ENCODE measurements at places on chromosomes 11 and 22.

DNA sequence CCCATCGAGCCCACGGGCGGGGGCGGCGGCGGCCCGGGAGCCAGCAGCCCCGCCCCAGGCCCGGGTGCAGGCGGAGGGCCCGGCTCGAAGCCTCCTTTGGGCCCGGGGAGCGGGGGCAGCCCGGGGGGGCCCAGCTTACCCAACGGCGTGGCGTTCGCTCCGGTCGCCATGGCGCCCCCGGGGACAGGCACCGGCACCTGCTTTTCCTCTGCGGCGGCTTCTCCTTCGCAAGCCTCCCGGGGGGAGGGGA lies 194 bp downstream of the SF1 start:
- no peak for DNase-seq

DNA sequence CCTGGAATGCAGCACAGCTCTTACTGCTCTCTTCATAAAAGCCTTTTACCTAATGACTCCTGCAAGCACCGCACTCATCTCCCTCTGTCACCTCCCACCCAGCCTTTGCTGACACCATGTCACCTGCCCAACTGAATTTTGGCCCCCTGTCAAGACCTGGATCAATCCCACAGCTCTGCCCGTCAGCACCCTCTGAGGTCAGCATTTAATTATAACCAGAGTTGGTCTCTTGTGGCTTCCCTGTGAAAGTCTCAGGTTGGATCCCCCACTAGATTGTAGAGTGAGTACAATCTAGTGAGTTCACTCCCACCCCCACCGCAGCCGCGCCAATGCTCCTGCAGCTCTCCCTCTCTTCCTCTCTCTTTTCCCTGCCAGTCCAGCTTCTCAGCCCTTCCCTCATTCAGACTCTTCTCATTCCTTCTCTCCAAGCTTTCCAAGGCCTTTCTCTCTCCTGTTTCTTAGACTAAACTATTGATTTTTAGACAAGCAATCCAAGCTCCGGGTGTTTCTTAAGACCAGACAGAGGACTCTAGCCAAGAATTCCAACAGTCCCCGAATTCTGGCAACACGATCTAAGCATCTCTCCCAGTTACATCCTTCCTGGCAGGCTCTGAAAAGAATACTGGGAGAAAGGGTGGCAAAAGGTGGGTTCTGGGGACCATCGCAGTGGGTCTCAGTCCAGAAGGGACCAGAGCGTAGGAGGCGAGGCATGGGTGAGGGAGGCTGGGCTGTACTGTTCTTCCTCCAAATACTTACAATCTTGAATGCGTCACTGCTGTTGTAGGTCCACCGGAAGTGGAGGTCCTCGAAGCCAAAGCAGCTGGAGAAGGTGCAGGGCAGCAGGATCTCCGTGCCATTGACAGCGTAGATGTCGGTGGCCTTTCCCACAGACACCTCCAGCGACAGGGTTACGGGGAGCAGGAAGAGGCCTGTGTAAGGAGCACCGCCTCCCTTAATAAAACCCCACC lies 8.0 kb downstream of the SCN4B start:
- no peak for DNase-seq

DNA sequence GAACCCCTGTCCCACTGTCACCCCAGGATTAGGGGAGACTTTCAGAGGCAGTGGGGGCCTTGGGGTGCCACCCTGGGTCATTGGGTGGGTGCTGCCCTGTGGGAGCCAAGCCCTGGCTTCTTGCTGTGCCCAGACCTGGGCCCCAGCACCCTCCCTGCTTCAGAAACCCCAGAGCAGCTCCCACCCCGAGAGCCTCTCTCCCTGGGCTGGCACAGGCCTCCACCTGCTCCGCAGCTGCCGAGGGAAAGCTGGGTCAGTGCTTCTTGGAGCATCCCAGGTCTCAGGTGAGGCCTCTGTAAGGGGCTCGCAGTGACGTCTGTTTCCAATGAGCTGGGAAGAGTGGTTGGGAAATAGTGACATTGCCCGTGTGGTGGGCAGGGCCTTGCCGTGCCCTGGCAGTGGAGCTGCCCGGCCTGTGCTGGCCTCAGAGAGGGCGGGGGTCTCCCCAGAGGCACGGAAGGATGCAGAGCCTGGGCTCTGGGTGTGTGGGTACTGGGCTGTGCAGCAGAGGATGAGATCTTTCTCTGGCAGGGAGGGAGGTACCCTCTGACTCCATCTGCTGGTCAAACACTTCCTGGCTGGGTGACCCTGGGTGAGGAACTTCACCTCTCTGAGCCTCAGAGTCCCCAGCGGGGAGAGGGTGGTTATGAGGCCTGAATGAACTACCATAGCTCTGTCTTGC lies 23.0 kb downstream of the C22orf23 start:
- no peak for DNase-seq

DNA sequence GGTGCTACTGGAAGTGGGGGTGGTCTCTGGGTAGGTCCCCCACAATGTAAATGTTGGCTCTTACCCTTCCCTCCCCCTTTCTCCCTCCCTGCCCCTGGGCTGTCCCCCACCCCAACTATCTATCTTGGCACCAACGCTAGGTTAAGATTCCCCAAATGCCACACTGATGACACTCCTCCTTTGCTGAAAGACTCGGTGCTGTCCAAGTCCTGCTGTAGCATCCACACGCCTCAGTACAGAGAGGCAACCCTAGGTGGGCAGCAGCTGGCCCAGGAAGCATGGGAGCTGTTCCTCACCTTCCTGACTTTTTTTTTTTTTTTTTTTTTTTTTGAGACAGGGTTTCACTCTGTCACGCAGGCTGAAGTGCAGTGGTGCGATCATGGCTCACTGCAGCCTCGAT lies 3.4 kb upstream of the KCTD17 start:
- no peak for DNase-seq

- no peak for DNase-seq
Measured at GRCh38 chr11:113514856-113515255, 39.7 kb upstream of the DRD2 start.

DNA sequence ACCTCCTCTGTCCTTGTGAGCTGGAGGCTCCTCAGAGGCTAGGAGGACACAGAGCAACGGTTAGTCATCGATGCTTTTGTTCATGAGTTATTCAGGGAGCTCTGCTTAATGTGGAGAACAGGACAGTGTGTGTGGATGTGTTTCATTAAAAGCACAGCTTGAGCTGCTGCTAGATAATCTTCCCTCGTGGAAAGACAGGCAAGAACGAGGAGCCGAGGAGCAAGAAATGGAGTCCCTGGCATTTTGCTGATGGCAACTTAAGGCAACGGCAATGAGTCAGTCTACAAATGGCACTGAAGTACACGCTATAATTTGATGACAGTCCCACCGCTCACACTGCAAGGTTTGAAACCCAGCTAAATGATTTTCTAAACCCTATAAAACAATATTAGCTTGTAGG lies 106.2 kb downstream of the IGLL1 start:
- no peak for DNase-seq

DNA sequence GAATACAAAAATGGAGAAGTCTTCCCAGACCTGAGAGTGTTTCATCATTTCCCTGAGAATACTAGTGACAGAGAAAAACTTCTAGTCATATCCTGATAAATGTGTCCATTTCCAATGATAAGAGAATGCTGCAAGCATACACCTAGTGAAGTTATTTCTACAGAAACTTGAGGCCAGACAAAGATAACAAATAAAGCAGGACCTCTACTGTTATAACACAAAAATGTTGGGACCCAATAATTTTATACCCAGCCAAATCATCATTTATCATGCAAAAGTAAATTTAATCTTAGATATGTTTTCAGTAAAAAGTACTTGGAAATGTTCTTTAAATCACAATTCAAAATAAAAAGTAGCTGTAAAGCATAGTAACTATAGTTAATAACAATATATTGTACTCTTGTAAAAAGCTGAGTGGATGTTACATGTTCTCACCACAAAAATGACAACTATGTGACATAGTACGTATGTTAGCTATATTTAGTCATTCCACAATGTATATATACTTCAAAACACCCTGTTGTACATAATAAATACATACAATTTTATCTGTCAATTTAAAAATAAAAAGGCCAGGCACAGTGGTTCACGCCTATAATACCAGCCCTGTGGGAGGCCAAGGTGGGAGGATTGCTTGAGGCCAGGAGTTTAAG lies 12.6 kb downstream of the RRAS2 start:
- no peak for DNase-seq

- DNase-seq: no peak
Measured at GRCh38 chr11:77201991-77202841, 74.2 kb downstream of the MYO7A start.

- DNase-seq: no peak
Measured at GRCh38 chr11:44848203-44848962, 102.3 kb downstream of the TP53I11 start.

DNA sequence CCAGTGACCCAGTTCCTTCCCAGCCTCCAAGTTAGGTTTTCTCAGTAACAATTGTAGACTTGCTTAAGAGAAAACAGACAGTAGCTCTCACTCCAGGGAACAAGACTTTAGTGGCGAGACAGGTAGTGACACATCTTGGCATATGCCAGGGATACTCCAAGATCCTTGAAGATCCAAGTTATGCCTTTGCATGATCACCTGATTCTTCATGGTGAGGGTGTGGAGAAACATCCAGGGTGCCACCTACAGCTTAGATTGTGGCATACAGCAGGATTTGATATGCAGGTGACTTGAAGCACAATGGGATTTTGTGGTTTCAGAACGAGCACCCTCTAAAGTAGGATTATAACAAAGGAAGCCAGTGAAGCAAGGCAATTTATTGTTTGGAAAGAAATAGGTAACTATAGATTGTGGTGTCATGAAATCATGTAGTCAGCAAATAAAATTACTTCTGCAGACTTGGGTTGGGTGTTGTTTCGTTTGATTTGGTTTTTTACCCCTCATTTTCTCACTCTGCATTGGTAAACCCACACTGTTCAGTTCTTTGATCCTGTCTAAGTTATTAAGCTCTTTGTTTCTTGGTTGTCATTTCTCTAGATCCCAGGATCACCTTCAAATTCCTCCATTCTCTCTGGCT lies 9.2 kb downstream of the POU2AF3 start:
- no peak for DNase-seq

GRCh38 chr22:38401336-38402084 lies 53.5 kb downstream of the KCNJ4 start:
- DNase-seq: no peak

- no peak for DNase-seq
Measured at GRCh38 chr22:48921411-48921903, 906.2 kb downstream of the BRD1 start.

DNA sequence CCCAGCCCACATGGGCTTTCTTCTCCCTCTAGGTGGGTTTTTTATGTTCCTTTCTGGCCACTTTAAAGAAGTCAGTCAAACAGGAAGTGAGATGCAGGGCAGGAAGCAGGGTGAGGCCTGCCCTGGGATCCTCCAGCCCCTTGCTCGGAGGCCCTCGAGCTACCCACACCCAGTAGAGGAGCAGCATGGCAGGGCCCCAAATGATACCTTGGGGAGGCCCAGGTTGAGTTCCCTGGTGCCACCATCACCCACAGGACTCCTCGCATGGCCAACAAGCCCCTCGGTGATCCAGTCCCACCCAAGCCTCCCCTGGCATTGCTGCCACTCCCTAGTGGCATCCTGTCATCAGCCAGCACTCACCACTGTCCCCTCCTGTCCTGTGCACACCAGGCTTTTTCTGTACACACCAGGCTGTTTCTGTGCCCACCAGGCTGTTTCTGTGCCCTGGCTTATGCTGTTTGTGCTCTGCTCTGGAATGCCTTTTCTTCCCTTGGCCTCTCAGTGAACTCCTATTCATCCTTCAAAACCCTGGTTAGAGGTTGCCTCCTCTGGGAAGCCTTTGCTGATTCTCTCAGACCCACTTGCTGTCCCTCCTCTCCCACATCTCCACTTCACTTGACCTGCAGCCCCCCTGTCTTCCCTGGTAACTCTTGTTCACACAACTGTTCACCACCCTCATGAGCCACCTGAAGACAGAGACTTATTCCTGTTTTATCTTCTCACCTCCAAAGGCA lies 3.1 kb upstream of the PTGDR2 start:
- no peak for DNase-seq

DNA sequence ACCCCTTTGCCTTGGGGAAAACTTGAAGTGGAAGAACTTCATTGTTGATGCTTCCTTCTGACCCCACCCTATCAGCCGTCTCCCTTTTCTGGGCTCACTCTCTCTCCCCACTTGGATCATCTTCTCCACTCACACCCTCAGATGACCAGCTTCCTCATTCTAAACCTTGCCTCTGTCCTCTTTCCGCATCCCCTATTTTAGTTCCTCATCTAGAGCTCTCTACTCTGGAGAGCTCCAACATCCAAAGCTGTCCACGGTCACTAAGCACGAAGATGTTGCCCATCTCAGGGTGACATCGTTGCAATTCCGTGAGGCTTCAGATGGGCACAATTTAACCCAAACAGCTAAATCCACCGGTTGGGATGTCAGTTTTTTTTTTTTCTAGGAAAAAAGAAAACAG lies 31.6 kb upstream of the ME3 start:
- no peak for DNase-seq

GRCh38 chr11:117838901-117839300 lies 14.4 kb upstream of the FXYD2 start:
- DNase-seq: no peak

GRCh38 chr11:73288873-73289707 lies 17.0 kb downstream of the P2RY6 start:
- DNase-seq: peak; percentile 67

GRCh38 chr11:134543645-134544044 lies 131.6 kb upstream of the B3GAT1 start:
- DNase-seq: no peak

- no peak for DNase-seq
Measured at GRCh38 chr11:58028687-58029411, 1.9 kb upstream of the OR6Q1 start.

GRCh38 chr22:20775342-20775895 lies 1.5 kb downstream of the SERPIND1 start:
- no peak for DNase-seq

- no peak for DNase-seq
Measured at GRCh38 chr11:30091246-30091645, 74.4 kb upstream of the KCNA4 start.

DNA sequence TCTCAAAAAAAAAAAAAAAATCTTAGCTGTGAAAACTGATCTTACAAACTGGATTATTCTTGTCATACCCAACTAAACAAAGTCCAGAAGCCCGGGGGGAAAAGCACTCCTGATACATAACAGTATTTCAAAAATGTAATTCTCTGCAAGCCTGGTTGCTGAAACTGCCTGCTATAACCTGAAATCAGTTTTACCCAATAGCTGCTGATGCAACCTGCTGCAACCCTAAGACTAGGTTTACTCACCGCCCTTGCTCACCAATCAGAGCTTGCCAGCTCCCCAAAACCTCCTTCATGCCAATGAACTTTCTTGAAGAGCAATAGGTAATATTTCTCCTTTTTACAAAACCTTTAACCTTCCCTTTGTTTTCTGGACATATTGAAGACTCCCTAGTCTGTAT lies 12.4 kb downstream of the FGF19 start:
- no peak for DNase-seq
